ENCODE measurements at places on chromosomes 2 and 18. TPM values are rescaled to one million over a fixed set of nuclear protein-coding genes. Genes with fewer than 3 reads are reported as not detected.

- no peaks in the 10 kb centered on the region for H3K4me1 ChIP-seq
- no peaks in the 10 kb centered on the region for H3K27me3 ChIP-seq
- no peaks in the 10 kb centered on the region for H3K36me3 ChIP-seq
- H3K4me3 ChIP-seq = no peak overlapping the region
- no peak overlapping the region for H3K27ac ChIP-seq
- no peak for DNase-seq
Measured at GRCh38 chr2:81213598-81213997, 909.0 kb upstream of the LRRTM1 start.

DNA sequence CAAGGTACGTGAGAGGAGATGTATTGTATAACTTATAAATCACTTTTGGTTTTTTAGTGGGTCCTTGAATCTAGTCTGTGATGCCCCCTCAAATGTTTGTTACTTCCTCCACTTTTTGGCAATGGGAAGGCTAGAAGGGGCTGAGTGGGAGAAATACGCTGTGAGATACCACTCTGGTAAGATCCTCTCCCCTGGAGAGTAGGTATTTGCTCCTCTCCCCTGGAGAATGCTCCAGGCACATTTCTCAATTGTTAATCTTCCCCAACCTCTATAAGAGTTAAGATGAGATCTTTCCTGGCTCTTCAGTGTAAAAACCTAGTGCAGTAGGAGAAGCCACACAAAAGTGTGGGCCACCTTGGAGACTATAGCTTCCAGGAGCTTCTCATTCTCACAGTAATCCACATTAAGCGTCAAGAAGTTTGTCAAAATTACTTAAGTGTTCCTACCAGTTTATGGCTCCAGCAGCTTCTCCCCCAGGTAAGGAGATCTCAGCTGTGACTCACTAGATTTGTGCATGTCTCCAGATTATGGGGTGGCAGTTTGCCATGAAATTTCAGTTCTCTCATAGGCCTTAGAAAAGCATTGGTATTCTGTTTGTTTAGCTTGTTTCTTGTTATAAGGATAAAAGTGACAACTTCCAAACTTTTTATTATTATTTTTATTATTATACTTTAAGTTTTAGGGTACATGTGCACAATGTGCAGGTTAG lies 182.6 kb downstream of the FSIP2 start:
- DNase-seq = no peak
- no peaks in the 10 kb centered on the region for H3K4me1 ChIP-seq
- H3K36me3 ChIP-seq = no peaks in the 10 kb centered on the region
- no peaks in the 10 kb centered on the region for H3K27me3 ChIP-seq
- no peak overlapping the region for H3K4me3 ChIP-seq

The CCDC141 gene
- total RNA-seq = not detected

DNA sequence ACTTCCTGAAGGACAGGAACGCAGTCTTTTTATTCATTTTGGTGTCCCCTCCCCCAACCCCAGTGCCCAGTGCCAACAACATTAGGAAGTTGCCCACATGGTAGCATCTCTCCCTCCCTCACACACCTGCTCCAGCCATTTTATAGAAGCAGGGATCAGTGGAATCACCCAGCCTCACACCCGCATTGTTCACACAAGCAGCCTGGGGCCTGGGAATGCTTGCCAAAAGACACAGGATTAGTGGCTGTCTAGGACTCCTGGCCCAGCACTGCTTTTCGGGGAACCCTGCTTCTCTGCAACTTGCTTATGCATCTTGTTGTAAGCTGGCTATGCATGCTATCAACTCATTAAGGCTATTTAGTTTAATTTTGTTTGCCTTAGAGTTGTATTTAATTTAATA lies 17.9 kb downstream of the TMEM37 start:
- no peak overlapping the region for H3K27ac ChIP-seq
- peaks cover 10% of the 10 kb centered on the region for H3K27me3 ChIP-seq
- H3K4me1 ChIP-seq = no peaks in the 10 kb centered on the region
- no peaks in the 10 kb centered on the region for H3K36me3 ChIP-seq

- no peaks in the 10 kb centered on the region for H3K4me1 ChIP-seq
- no peak overlapping the region for H3K4me3 ChIP-seq
- no peak overlapping the region for H3K27ac ChIP-seq
- no peaks in the 10 kb centered on the region for H3K36me3 ChIP-seq
- DNase-seq = no peak
- no peaks in the 10 kb centered on the region for H3K27me3 ChIP-seq
Measured at GRCh38 chr2:201542291-201542690, 90.8 kb downstream of the STRADB start.

GRCh38 chr2:239668651-239669050 lies 267.8 kb upstream of the HDAC4 start:
- H3K4me1 ChIP-seq = no peaks in the 10 kb centered on the region
- H3K27me3 ChIP-seq = no peaks in the 10 kb centered on the region
- no peak overlapping the region for H3K4me3 ChIP-seq
- H3K27ac ChIP-seq = no peak overlapping the region
- DNase-seq = no peak
- no peaks in the 10 kb centered on the region for H3K36me3 ChIP-seq

DNA sequence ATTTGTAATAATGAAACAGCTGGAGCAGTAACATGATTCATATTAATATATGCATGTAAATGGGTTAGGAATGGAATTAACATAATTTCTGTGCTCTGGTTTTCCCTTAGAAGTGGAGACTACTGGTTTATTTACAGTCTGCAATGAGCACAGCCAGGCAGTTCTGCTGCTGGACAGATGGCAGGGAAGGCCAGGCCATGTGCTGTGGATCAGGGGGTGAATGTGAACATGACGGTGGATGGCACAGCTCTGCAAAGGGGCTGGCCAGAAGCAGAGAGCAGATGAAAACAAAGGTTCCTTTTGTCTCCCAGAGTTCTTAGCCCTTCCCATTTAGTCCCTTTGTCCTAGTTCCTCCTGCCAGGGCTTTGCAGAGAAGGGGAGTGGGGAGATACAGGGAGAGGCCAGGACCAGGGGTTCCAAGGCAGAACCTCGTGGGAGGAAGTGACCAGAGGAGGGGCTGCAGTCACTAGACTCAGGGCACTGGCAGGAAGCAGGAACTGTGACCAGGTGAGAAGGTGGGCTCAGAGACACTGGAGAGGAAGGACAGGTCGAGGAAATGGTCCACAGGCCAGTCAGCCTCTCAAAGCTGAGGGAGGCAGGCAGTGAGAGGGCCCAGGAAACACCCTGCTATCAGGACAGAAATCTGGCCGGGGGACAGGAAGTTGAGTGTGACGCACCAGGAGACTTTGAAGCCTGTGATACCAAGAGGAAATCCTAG lies 112.9 kb upstream of the ATP8B1 start:
- H3K36me3 ChIP-seq = no peaks in the 10 kb centered on the region
- no peak overlapping the region for H3K4me3 ChIP-seq
- peaks cover 11% of the 10 kb centered on the region for H3K4me1 ChIP-seq
- peak overlapping the region; percentile 70 for H3K27ac ChIP-seq
- H3K27me3 ChIP-seq = 0 out of 2 replicates have a peak, but pooled peaks cover 2% of the 10 kb centered on the region

- H3K4me3 ChIP-seq = no peak overlapping the region
- no peaks in the 10 kb centered on the region for H3K4me1 ChIP-seq
- H3K36me3 ChIP-seq = no peaks in the 10 kb centered on the region
- no peak for DNase-seq
- H3K27ac ChIP-seq = no peak overlapping the region
- H3K27me3 ChIP-seq = peaks cover 62% of the 10 kb centered on the region
Measured at GRCh38 chr2:109030870-109031475, 42.0 kb upstream of the EDAR start.

- no peaks in the 10 kb centered on the region for H3K4me1 ChIP-seq
- no peaks in the 10 kb centered on the region for H3K27me3 ChIP-seq
- no peak overlapping the region for H3K4me3 ChIP-seq
- H3K27ac ChIP-seq = no peak overlapping the region
- DNase-seq = no peak
Measured at GRCh38 chr2:136328207-136328795, 210.4 kb upstream of the CXCR4 start.

DNA sequence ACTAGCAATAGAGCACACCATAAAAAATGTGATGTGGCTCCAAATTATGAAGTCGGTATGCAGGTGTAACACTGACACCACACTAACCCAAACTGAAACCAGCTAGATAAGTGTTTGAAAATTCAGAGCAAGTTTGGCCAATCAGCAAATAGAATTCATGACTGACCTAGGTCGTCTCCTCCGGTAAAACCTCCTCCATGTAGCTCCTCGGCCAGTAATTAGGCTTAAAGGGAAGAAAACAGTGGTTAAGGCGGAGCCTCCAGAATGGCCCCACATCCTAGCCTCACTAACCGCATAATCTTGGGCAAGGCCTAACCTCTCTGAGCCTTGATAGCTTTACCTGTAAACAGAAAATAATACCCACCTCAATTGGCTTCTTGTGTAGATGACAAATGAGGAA lies 30.1 kb downstream of the C1D start:
- no peaks in the 10 kb centered on the region for H3K27me3 ChIP-seq
- no peaks in the 10 kb centered on the region for H3K4me1 ChIP-seq
- H3K27ac ChIP-seq = no peak overlapping the region
- no peak for DNase-seq

The STARD6 gene
- total RNA-seq = 0.28 TPM

GRCh38 chr2:178043266-178043665 lies 29.3 kb downstream of the PDE11A start:
- H3K36me3 ChIP-seq = no peaks in the 10 kb centered on the region
- no peaks in the 10 kb centered on the region for H3K27me3 ChIP-seq
- no peak for DNase-seq
- H3K4me3 ChIP-seq = no peak overlapping the region
- no peak overlapping the region for H3K27ac ChIP-seq

The ARHGAP15 gene
- not detected for total RNA-seq

The PRSS56 gene
- total RNA-seq = not detected

The SMAD4 gene
- total RNA-seq = 194 TPM

- peak overlapping the region; percentile 31 for H3K27ac ChIP-seq
- H3K4me1 ChIP-seq = peaks cover 34% of the 10 kb centered on the region
- no peaks in the 10 kb centered on the region for H3K27me3 ChIP-seq
- no peak overlapping the region for H3K4me3 ChIP-seq
Measured at GRCh38 chr2:101823347-101823791, 125.9 kb downstream of the MAP4K4 start.

DNA sequence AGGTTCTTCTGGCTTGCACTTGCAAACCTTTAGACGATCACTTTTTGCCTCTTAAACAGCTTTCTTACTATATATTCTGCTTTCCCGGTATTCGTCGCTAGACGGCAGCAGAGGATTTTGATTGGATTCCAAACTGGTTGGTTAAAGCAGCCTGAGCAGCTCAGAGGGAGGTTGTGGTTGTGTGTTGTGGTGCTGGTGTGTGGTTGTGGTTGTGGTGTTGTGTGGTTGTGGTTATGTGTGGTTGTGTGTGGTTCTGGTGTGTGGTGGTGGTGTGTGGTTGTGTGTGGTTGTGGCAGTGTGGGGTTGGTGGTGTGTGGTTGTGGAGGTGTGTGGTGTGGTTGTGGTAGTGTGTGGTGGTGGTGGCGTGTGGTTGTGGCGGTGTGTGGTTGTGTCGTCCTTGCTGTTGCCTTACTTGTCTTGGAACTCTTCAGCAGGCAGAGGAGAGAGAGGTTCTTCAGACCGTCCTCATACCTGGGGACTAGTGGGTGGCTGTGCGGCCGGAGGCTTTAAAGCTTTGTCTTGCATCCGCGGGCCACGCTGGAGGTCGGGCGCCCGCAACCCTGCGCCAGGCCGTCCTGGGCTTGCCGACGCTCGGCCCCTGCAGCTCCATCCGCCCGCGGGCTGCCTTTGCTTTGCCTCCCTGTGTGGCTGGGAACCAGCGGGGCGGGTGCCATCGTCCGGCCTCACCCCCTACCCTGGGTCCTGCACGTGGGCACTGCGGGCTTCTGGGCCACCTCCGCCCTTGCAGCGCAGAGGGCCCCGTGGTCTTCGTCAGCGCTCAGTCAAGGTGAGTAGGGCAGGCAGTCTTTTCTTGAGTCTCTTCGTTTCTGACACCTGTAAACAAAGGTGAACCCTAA lies 190.8 kb downstream of the ARHGAP28 start:
- H3K36me3 ChIP-seq = peaks cover 3% of the 10 kb centered on the region
- no peak overlapping the region for H3K4me3 ChIP-seq
- H3K4me1 ChIP-seq = no peaks in the 10 kb centered on the region
- H3K27ac ChIP-seq = no peak overlapping the region
- peak; percentile 68 for DNase-seq

- no peak for DNase-seq
- no peak overlapping the region for H3K4me3 ChIP-seq
- peaks cover 4% of the 10 kb centered on the region for H3K27me3 ChIP-seq
- no peaks in the 10 kb centered on the region for H3K4me1 ChIP-seq
Measured at GRCh38 chr2:41736586-41736985, 311.2 kb upstream of the PKDCC start.

The BARD1 gene
- total RNA-seq = 30.6 TPM

The CXCR4 gene
- total RNA-seq = not detected

The POTEF gene
- not detected for total RNA-seq

The RGPD3 gene
- total RNA-seq = 0.18 TPM

GRCh38 chr18:8163286-8163959 lies 445.8 kb upstream of the RAB12 start:
- no peak overlapping the region for H3K4me3 ChIP-seq
- no peaks in the 10 kb centered on the region for H3K4me1 ChIP-seq
- H3K36me3 ChIP-seq = peaks cover 4% of the 10 kb centered on the region
- no peak for DNase-seq
- H3K27ac ChIP-seq = no peak overlapping the region

The LRP1B gene
- under 0.01 TPM for total RNA-seq

GRCh38 chr2:208189069-208189809 lies 591 bp downstream of the C2orf80 start:
- no peak overlapping the region for H3K27ac ChIP-seq
- H3K36me3 ChIP-seq = no peaks in the 10 kb centered on the region
- H3K27me3 ChIP-seq = peaks cover 7% of the 10 kb centered on the region
- no peak overlapping the region for H3K4me3 ChIP-seq

The LYPD6 gene
- 0.90 TPM for total RNA-seq

The SAP130 gene
- 6.1 TPM for total RNA-seq

The CCDC148 gene
- 0.56 TPM for total RNA-seq

DNA sequence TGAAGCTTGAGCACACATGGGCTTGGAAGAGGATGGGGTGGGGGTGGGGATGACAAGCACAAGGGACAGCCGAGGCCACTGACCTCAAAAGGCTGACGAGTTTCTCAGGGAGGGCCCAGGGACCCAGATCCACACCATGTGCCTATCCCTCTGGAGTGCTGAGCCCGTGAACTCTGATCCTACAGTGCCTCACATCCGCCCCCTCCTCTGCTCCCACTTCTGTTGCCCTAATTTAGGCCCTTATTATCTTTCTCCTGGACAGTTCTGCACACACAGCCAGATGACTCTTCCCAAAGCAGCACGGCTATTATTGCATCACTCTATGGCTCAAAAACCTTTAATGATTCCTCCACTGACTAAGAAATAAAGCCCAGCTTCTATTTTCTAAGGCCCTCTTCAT lies 24.8 kb downstream of the CYRIA start:
- H3K4me1 ChIP-seq = peaks cover 8% of the 10 kb centered on the region
- no peak overlapping the region for H3K4me3 ChIP-seq
- no peak overlapping the region for H3K27ac ChIP-seq
- peak; percentile 43 for DNase-seq
- no peaks in the 10 kb centered on the region for H3K27me3 ChIP-seq

The TDRD15 gene
- total RNA-seq = not detected

The KLHL14 gene
- total RNA-seq = not detected

DNA sequence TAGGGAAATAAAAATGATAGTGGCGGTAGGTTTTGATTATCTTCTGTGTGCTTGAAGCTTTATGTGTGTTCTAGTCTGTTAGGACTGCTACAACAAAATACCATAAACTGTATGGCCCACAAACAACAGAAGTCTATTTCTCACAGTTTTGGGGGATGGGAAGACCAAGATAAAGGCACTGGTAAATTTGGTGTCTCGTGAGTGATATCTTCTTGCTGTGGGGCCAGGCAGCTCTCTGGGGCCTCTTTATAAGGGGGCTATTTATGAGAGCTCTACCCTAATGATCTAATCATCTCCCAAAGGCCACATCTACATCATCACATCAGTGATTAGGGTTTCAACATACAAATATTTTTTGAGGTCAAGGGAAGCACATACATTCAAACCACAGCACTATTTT lies 86.8 kb upstream of the SPHKAP start:
- no peak overlapping the region for H3K4me3 ChIP-seq
- no peaks in the 10 kb centered on the region for H3K36me3 ChIP-seq
- no peaks in the 10 kb centered on the region for H3K27me3 ChIP-seq
- no peaks in the 10 kb centered on the region for H3K4me1 ChIP-seq
- no peak overlapping the region for H3K27ac ChIP-seq

Measured in IMR-90 (cell line).